Stimulated activated CD8-positive, alpha-beta memory T cell treated with anti-CD3 and anti-CD28 coated beads, Interleukin-4, amount 100 ng/mL, for 1 hour (primary cell): ENCODE measurements at places on chromosomes 6 and 20.

DNA sequence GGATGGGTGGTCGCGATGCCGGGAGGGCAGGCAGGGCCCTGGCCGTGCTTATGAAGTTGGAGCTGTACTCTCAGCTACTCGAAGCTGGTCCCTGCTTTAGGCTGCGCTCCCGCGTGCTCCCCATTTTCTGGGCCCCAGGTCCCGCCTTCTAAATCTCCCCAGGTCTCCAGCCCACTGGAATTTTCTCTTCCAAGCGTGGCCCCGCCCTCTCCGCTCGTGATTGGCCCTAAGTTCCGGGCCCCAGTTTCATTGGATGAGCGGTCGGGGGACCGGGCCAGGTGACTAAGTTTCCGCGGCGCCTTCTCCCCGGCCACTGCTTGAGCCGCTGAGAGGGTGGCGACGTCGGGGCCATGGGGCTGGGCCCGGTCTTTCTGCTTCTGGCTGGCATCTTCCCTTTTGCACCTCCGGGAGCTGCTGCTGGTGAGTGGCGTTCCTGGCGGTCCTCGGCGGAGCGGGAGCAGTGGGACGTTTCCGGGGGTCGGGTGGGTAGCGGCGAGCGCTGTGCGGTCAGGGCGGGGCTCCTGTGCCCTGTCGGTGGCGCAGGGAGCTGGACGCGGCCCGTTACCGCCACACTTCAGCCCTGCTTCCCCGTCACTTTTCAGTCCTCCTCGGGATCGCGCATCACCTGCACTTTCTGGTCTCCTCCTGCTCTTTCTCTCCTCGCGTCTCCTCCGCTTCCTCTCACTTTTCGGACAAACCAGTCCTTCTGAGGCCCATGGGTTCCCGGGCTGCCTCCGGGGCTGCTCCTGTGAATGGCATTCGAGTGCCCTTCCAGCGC, at the start of gene MICA:
MICA (plus strand) TSS at position 313 of the 778 bp plus-strand sequence; CDS start at position 351, 38 bp downstream.
- peak; percentile 46 for DNase-seq

DNA sequence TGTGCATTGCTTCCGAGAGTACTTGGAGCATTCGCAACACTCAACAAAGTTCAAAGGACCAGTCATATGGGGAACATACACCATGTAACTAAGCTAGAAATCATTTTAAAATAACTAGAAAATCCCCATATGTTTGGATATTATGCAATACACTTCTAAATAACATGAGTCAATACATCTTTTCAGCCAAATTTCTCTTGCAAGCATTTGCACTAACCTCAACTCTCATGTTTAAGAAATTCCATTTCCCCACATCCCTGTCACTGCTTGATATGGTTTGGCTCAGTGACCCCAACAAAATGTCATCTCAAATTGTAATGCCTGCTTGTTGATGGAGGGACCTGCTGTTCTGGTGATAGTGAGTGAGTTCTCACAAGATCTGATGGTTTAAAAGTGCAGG, 85.7 kb upstream of the CST7 start:
- no peak for DNase-seq

GRCh38 chr20:50283922-50284810, 93.5 kb downstream of the CEBPB start:
- no peak for DNase-seq

DNA sequence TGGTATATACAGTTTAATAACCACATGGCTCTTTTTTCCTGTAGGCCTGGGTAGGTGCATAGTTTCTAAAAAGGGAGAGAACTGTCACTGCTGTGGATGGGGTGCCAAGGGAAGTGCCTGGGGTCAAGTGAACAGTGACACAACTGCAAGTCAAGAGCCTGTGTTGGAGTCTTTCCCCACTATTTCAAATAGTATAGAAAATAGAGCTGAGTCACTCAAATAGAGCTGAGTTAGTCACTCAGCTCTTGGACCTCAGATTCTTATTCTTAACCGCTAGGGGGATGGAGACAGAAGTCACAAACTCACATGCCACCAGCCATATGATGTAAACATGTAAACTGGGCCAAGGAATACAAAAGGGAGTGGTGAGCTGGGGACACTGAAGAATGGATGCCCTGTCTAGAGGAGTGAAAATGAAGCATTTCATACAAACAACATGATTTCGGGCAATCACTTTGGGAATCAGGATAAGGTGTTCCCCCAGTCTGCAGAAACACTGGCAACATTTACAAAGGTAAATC, 2.1 kb downstream of the NQO2 start:
- DNase-seq: no peak

DNA sequence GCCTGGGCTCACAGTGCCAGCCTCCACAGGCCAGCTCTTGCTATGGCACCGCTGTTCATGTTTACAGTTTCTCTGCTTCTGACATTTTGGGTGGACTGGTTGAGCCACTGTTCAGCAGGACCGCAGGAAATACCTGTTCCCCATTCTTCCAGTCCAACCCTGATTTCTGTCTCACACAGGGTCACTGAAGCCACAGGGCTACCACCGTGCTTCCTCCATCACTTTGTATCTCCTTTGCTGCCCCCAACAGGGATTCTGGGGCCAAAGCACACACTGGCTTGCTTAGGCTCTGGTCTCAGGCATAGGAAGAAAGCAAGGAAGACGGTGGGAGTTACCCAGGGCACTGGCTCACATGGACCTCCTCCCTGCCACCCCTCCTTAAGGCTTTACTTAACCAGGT, 164.5 kb downstream of the UNC5CL start:
- no peak for DNase-seq

- DNase-seq: no peak
Measured at GRCh38 chr6:7769702-7770101, 43.8 kb downstream of the BMP6 start.

- DNase-seq: no peak
Measured at GRCh38 chr20:47691625-47692024, 93.7 kb downstream of the SULF2 start.

DNA sequence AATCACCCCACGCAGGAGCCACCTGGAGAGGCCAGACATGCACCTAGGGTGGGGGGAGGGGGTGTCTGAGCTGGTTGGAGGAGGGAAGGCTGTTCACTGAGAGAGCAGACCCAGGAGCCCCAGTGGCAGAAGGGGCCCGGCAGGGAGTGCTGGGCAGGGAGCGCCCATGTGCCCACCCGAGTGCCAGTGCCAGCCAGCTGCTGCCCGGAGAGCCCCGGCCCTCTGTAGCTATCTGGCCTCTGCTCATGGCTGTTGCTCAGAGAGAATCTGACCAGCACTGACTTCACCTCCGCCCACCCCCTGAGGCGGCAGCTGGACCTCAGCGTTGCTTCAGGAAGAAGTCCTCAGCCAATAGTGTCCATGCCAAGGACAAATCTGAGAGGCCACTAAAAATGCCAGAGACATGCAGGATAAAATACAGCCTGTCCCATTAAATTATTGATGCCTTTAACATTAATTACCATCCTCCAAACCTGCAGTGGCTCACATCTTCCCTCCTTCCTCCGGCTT, 22.8 kb downstream of the SLC17A9 start:
- DNase-seq: no peak

DNA sequence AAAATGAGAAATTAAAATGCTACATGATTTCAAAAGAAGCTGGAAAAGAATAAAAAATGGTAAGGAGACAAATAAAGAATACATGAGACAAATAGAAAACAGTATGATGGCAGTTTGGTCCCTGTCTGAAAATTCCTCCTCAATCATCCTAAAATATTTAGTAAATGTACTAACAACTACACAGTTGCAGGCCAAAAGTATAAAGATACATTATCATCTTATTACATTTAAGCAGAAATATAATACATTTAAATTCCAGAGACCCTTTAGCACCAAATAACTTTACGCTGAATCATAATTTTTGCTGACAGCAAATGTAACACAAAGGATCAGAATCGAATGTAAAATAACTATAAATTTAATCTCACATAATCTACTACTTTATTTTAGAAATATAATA, 4.4 kb downstream of the HMGCLL1 start:
- no peak for DNase-seq

DNA sequence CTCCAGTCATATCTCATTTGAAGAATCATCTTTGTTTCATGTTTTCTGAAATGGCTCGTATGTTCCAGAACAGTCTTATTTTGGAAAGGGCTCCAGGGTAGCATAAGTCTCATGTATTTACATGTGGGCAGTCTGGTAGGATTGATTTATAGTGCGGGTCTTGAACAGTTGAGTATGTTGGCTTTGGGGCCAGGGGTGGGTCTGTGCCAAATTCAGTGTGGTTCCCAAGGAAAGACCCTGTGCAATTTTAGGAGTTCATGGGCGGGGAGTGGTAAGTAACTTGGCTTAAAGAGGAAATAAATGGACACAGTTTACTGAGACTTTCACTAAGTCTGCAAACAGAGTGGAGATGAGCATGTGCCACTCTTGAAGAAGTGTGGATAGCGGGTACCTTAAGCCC, 7.7 kb downstream of the FNDC1 start:
- DNase-seq: no peak

- DNase-seq: no peak
Measured at GRCh38 chr20:44616604-44616964, 34.2 kb downstream of the PKIG start.

DNA sequence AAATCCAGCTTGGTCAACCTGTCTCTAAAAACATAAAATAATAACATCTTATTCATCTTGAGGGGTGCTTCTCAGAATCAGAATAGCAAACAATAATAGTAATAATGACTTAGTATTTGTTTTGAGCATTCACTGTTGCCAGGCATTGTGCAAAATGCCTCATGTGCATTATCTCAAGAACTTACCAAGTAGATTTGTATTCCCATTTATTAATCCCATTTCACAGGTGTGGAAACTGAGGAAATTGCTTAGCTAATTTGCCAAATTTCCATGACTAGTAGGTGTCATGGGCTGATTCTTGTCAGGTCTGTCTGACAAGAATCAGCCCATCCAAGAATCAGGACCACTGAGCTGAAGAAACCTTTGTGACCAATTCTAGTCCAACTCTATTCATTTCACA, 5.5 kb downstream of the TTBK1 start:
- no peak for DNase-seq

- no peak for DNase-seq
Measured at GRCh38 chr20:37920270-37920669, 17.3 kb downstream of the VSTM2L start.

GRCh38 chr6:122995921-122996793, at the start of gene CLVS2:
Gene CLVS2, plus strand, starts transcription at chr6:122996235. Its CDS starts 1,543 bp downstream, at chr6:122997778.
- DNase-seq: no peak

GRCh38 chr20:39105551-39105950, 143.4 kb downstream of the DHX35 start:
- no peak for DNase-seq

DNA sequence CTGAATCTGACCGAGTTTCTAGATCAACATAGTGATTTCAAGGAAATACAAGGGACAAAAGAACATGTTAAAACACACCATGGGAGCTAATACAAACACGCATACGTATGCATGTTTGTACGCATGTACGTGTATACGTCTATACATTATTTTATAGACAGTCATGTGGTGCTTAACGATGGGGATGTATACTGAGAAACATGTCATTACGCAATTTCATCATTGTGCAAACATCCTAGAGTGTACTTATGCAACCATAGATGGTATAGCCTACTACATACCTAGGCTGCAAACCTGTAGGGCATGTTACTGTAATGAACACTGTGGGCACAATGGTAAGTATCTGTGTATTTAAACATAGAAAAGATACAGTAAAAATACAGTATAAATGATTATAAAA, 25.0 kb upstream of the NELFCD start:
- DNase-seq: no peak

- DNase-seq: no peak
Measured at GRCh38 chr6:169074526-169074925, 179.1 kb downstream of the THBS2 start.

- no peak for DNase-seq
Measured at GRCh38 chr20:58720890-58721289, 28.3 kb downstream of the NPEPL1 start.

DNA sequence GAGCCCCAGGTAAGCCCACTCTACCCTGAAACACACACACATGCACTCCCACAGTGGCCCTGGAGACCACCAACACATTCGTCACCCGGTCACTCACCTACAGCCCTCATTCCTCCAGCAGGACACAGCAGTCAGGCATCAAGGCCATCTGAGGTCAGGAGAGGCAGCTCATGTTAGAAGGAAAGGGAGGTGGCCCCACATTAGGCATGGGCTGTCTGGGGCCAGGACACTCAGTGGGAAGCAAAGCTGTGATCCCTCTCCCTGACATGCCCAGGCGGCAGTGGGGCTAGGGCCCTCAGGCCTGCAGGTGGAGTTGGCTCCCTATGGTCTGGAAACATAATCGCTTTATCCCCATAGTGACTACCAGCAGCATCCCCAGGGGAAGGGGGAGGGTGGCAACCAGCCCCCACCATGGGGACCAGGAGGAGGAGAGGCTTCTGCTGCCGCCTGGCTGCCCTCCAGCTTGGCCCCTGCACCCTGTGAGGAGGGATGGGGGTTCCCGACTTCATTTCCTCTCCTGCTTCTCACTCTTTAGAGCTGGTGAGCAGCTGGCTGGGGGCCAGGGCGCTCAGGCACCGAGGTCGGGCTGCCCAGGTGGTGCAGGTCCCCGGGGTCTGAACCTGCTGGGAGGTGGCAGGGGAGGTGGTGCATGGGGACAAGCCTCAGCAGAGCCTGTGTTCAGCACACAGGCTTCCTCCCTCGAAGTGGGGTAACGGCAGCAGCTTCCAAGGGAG, 76.6 kb upstream of the CST7 start:
- no peak for DNase-seq

- no peak for DNase-seq
Measured at GRCh38 chr6:72650081-72650745, 28.3 kb downstream of the KCNQ5 start.

DNA sequence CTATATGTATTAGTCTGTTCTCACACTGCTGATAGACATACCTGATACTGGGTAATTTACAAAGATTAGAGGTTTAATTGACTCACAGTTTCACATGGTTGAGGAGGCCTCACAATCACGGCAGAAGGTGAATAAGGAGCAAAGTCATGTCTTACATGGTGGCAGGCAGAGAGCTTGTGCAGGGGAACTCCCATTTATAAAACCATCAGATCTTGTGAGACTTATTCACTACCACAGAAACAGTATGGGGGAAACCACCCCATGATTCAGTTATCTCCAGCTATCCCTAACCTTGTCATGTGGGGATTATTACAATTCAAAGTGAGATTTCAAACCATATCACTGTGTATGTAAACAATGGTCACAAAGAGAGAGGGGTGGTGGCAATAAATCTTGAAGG, 6.6 kb downstream of the CST8 start:
- DNase-seq: no peak

GRCh38 chr20:1805161-1805581, 90.0 kb upstream of the SIRPA start:
- no peak for DNase-seq

- no peak for DNase-seq
Measured at GRCh38 chr6:170130771-170131241, 160.1 kb downstream of the DLL1 start.
